C1 segment of cervical spinal cord (tissue), 14 donors: ENCODE measurements at places on chromosomes 13 and 19.

DNA sequence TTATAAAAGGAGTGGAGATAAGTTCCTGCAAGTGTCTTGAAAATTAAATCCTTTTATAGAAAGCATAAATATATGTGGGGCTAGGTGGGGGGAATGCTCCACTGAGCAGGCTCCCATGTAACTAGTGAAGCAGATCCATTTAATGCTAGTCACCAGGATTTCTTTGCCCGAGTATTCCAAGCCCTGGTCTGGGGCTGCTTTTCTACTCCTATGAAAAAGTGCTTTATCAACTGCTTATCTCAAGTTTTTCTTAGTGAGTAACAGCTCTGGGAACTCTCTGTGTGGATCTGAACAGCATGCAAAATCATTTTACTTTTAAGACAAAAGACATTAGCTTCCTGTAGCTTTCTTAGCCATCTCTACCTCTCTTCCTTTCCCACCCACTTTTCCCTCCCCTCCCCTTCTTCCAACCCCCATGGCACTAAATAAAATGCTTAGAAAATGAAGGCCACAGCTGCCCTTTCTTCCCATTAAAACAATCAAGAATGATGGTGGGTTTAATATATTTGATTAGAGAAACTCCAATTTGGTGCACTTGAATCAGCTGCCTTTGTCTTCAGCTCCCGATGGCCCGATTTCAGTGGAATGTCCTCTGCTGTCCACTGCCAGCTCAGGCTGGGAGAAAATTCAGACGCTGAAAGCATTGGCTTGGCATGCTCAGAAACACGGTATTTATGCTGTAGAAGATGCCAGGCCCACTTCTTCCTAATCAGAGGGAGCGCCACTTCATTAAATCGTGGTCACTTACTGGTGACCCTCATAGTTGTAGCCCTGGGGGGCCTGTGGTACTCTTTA is 475.1 kb downstream of the FOXO1 start:
- no peak for DNase-seq

DNA sequence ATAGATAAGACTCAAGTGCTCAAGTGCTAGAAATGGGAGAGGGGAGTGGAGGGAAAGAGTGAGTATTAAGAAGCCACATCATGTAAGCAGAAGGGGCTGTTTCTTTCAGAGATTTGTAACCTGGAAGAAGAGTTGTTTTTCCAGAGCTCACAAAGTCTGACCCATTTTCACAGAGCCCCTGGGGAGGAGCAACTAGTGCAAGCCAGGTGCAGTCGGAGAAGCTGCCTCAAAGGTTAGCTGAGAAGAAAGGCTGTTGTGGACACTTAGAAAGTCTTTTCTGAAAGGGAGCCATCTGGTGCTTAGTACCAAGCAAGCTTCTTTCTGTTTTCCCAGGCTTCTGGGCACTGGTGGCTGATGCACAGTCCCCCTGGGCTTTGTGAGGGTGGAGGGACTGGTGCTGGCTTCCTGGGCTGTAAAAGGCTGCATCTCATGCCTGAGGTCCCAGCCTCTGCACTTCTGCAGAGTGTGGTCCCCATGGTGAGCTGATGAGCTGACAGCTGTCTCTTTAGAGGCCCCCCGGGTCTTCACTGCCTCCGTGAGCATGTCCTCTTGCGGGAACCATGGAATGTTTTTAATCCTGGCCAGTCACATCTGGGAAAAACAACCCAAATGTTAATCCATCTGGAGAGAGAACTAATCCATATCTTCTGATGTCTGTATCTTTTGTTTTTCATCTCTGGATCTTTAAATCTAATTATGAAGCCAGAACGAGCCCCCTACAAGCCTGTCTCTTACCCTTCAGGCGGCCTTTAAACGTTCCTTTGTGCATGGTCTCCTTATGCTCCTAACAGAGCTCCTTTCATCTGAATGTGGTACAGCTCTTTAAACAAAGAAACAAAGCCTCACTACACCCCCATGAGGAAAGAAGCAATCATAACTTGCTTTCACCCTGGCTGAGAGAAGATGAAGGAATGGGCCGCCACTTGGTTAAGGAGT is 40.2 kb downstream of the OLFM4 start:
- no peak for DNase-seq

GRCh38 chr13:46176756-46177155 is 5.2 kb downstream of the LCP1 start:
- DNase-seq: peak; percentile 20

DNA sequence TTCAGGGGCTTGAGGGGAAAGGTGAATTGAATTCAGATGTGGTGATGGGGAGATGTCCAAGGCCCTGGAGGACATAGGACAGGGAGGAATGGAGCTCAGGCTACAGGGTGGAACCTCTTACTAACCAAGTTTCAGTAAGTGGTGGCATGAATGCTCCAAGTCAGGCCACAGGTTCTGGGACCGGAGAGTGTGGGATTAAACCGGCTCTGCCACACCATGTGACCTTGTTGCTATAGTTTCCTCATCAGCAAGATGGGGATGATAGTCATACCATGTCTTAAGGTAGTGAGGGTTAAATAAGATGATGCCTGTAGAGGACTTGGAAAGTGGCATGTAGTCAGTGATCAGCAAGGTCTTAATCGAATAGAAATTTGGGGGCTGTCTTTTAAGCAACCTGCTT is 16.3 kb downstream of the GPR183 start:
- DNase-seq: no peak

GRCh38 chr19:43781630-43782310 is 997 bp upstream of the KCNN4 start:
- no peak for DNase-seq

GRCh38 chr19:8973501-8974091 is 36.6 kb downstream of the MUC16 start:
- DNase-seq: no peak

- no peak for DNase-seq
These were observed 237.4 kb downstream of the NBEA start for GRCh38 chr13:35179494-35179893.

GRCh38 chr13:99221567-99222239 is 21.0 kb downstream of the UBAC2 start:
- no peak for DNase-seq

- no peak for DNase-seq
These were observed 134.3 kb upstream of the SLITRK5 start for GRCh38 chr13:87536899-87537298.

GRCh38 chr13:30446126-30446500 is 19.6 kb downstream of the HMGB1 start:
- DNase-seq: no peak

DNA sequence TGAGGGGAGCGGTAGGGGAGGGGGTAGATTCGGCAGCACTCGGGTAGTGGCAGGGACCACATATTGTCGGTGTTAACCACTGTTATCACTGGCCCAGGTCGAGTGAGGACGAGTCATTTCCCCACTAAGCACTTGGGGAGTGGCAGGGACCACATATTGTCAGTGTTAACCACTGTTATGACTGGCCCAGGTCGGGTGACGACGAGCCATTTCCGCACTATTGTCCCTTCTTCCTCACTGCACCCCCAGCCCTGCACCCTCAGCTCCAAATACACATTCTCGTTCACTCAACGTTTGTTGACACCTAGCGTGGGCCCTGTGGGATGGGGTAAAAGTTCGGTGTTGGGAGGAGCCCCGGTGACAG is 467 bp upstream of the CLN5 start:
- no peak for DNase-seq

GRCh38 chr19:42228641-42229040 is 8.5 kb downstream of the ZNF526 start:
- no peak for DNase-seq

- DNase-seq: peak; percentile 68
These were observed 15.3 kb downstream of the RAB3D start for GRCh38 chr19:11324079-11324661.

DNA sequence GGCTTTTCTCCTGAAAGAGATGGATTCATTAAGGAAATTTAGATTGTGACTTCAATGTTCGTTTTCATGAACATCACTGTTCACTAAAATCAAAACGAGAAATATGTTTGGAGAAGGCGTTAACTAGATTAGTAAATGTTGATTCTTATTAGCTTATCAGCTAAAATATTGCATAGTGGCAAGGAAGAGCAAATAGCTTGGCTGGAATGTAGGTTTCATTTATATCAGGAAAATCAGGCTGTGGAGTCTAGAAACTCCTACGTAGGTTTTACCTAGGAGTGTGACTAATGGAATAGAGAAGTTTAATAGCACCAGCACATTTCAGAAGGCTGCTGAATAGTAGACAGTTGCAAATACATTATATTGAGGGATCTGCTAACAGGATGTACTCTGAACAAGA is 344.9 kb downstream of the LIG4 start:
- DNase-seq: no peak

DNA sequence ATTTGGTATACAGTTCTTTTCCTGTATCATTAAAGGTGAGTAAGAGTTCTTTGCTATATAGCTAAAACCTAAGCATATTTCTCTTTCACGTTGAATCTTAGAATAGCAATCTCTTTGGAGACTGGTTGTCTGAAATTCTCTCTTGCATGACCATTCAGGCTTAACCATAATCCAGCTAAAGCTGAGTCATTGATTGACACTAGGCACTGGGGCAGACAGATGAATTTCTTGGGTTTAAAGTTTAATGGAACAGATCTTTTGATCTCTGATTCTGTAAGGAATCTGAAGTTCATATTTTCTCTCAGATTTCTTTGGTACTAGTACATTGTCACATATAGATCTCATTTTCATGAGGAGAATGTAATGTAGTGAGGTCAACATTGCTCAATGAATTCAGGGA is 397.3 kb upstream of the MIR17HG start:
- no peak for DNase-seq

DNA sequence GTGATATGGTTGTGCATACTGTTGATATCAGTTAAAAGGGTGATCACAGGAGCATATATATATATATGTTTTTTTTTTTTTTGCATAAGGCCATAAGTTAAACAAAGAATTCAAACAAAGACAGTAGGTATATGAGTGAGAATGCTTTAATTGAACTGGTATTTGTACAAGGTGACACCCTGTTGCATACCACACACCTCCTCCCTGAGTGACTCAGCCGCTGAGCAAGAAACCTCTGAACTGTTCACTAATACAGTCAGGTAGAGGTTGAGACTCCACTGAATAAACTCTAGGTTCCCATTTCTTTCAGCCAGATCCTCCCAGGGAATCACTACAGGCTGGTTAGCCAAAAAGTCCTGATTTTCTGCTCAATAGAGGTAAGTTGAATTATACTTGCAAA is at the start of gene SCEL:
TSS of gene SCEL (plus strand) at position 259 of the 400 bp plus-strand sequence. CDS start 20,170 bp downstream, outside the sequence.
- no peak for DNase-seq

GRCh38 chr19:1449467-1450442 is at the start of gene APC2:
TSS of gene APC2 (plus strand) at chr19:1450121. CDS start at chr19:1453002, 2,881 bp downstream.
- peak; percentile 85 for DNase-seq

- peak; percentile 58 for DNase-seq
These were observed 2.3 kb upstream of the HAS1 start for GRCh38 chr19:51726049-51726448.

DNA sequence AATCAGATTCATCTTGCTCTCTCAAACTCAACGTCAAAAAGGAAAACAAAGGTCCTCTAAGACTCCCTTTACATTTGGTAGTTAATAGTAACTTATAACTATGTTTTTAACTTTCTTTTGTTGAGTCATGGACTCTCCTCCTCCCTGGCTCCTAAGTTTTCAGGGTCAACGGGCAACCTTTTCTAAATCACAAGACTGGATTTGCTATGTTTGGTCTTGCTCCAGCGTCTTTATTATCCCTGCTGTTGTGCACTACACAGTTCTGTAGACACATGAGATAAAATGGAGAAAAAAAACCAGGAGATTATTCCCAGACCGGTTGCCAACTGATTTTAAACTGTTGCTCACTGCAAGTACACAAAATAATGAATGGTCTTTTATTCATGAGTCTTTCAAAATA is 1.9 kb upstream of the ITM2B start:
- DNase-seq: no peak

- no peak for DNase-seq
These were observed 3.4 kb downstream of the LAIR2 start for GRCh38 chr19:54506079-54506478.

DNA sequence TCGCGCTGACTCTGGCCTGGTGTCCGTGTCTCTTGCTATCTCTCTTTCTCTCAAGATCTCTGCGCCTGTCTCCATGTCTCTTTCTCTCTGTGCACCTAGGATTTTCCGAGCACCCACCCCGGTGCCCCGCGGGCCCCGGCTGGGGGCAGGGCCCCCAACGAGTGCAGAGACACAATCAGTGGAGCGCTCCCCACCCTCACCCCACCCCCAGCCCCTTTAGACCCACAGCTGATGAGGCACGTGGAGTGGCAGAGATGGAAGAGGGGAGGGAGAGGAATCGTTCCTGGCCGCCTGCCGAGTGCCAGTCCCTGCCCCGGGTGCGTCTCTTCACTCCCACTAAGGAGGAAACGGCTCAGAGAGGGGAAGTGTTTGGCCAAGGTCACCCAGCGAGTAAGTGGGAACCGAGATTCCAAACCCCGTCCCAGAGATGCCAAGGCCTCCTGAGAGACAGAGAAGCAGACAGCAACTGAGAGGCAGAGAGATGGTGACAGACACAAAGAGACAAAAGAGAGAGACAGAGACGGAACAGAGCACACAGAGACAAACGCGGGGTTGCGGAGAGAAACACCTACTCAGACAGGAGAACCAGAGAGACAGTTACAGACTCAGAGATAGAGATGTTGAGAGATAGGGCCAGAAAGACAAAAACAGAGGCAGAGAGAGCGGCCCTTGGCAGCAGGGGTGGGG is 626 bp upstream of the BCL3 start:
- peak; percentile 74 for DNase-seq

GRCh38 chr19:590396-590745 is 690 bp downstream of the HCN2 start:
- DNase-seq: no peak

- DNase-seq: no peak
These were observed 2584.7 kb upstream of the PCDH20 start for GRCh38 chr13:64000321-64000720.

- no peak for DNase-seq
These were observed 14.2 kb downstream of the FBXO46 start for GRCh38 chr19:45716359-45717130.

GRCh38 chr19:2070436-2070827 is 19.4 kb upstream of the MKNK2 start:
- DNase-seq: no peak

GRCh38 chr19:14479975-14480699 is 5.0 kb upstream of the PTGER1 start:
- DNase-seq: no peak

DNA sequence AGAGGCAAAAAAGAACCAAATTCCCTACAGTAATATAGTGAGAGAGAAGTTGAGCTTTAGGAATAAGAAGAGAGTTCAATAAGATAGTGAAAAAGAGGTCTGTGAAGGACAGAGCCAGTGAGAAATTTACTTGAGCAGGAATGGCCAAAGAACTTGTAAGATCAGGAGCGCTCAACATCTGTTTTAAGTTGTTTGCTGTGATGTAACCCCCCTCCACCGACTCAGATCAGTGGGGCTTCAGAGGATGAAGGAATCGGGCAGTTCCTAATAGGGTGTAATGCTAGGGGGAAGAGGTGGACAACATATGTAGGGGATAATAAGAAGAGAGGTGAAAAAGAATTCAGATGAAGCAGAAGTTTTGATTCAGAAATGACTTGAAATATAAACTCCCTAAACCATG is 85.3 kb upstream of the FNDC3A start:
- no peak for DNase-seq

DNA sequence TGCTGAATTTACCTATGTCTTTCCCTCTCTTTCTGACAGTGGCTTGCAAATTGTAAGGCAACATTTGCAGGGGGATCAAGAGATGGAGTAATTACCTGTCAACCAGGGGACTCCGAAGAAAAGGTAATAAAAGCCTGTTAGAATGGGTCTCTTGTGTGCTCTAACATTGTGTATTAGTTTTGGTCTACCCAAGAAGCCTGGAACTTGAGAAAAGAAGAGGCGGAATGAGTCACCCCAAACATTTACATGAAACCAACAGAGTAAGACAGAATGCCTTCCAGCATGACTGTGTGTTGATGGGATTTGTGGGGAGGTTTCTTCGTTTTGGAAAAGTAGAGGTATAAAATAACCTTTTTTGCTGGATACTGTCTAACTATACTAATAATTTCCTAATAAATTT is 36.7 kb downstream of the ZAR1L start:
- DNase-seq: no peak
